Temporal lobe (tissue), 4 donors: ENCODE measurements at places on chromosomes 7 and 10. TPM values are rescaled to one million over a fixed set of nuclear protein-coding genes. Genes with fewer than 3 reads are reported as not detected.

The PRF1 gene
- 0.25 TPM for total RNA-seq

The TRIL gene
- 13.0 TPM for total RNA-seq

The LAMB1 gene
- 29.5 TPM for total RNA-seq

The OR13A1 gene
- not detected for total RNA-seq

The SPAM1 gene
- not detected for total RNA-seq

The RPP30 gene
- 57.3 TPM for total RNA-seq

The ADARB2 gene
- total RNA-seq, result 4.2 TPM

The CYP3A5 gene
- total RNA-seq, result under 0.01 TPM

The ANKRD61 gene
- total RNA-seq, result not detected

The UBN2 gene
- total RNA-seq, result 18.9 TPM

The GRM8 gene
- total RNA-seq, result 2.2 TPM

The ABCB4 gene
- 0.74 TPM for total RNA-seq

The EGR2 gene
- 0.74 TPM for total RNA-seq

The DIP2C gene
- 46.0 TPM for total RNA-seq

The CD36 gene
- total RNA-seq, result 6.6 TPM

The CYP2W1 gene
- not detected for total RNA-seq

The MMD2 gene
- total RNA-seq, result 4.4 TPM

The ANKRD26 gene
- total RNA-seq, result 17.2 TPM

The OR2A1 gene
- under 0.01 TPM for total RNA-seq

The CCL24 gene
- not detected for total RNA-seq

The CALML3 gene
- total RNA-seq, result not detected

The HEPACAM2 gene
- 0.25 TPM for total RNA-seq

The GATA3 gene
- under 0.01 TPM for total RNA-seq

The MYPN gene
- total RNA-seq, result not detected

The CALHM3 gene
- total RNA-seq, result not detected

The CELF2 gene
- 129 TPM for total RNA-seq

The PDZD7 gene
- 3.2 TPM for total RNA-seq

The PIP gene
- not detected for total RNA-seq

The EBLN1 gene
- not detected for total RNA-seq

The BICC1 gene
- 3.7 TPM for total RNA-seq

The KNDC1 gene
- 9.8 TPM for total RNA-seq

The PAX4 gene
- not detected for total RNA-seq

The FAM25C gene
- not detected for total RNA-seq

The HECW1 gene
- 35.4 TPM for total RNA-seq

The COL26A1 gene
- 12.0 TPM for total RNA-seq

The NFE2L3 gene
- 13.3 TPM for total RNA-seq

The JCAD gene
- 15.5 TPM for total RNA-seq

The TMEM229A gene
- 0.74 TPM for total RNA-seq

The NANOS1 gene
- 5.2 TPM for total RNA-seq

The EPDR1 gene
- 11.6 TPM for total RNA-seq

The TDRD1 gene
- 0.25 TPM for total RNA-seq

The ZFYVE27 gene
- 41.1 TPM for total RNA-seq

The STAG3 gene
- 0.74 TPM for total RNA-seq

The TLL2 gene
- total RNA-seq, result 0.25 TPM

The NPVF gene
- total RNA-seq, result not detected

The RHBDD2 gene
- 32.0 TPM for total RNA-seq

The HIP1 gene
- total RNA-seq, result 17.9 TPM

The FAM170B gene
- total RNA-seq, result not detected

The SLC13A1 gene
- total RNA-seq, result not detected

The ADRB1 gene
- 2.0 TPM for total RNA-seq

The CDC14C gene
- not detected for total RNA-seq

The NEUROG3 gene
- not detected for total RNA-seq

The PI4K2A gene
- total RNA-seq, result 7.9 TPM

The AKR1C4 gene
- not detected for total RNA-seq

The NKX1-2 gene
- total RNA-seq, result 0.25 TPM

The CLDN15 gene
- 2.2 TPM for total RNA-seq
